ENCODE measurements at places on chromosomes 7 and 10.
A peak's percentile ranks its signal among the peaks of the same experiment; 100 is the strongest.

GRCh38 chr10:4370376-4370775 lies 455.6 kb upstream of the AKR1E2 start:
- DNase-seq = no peak

DNA sequence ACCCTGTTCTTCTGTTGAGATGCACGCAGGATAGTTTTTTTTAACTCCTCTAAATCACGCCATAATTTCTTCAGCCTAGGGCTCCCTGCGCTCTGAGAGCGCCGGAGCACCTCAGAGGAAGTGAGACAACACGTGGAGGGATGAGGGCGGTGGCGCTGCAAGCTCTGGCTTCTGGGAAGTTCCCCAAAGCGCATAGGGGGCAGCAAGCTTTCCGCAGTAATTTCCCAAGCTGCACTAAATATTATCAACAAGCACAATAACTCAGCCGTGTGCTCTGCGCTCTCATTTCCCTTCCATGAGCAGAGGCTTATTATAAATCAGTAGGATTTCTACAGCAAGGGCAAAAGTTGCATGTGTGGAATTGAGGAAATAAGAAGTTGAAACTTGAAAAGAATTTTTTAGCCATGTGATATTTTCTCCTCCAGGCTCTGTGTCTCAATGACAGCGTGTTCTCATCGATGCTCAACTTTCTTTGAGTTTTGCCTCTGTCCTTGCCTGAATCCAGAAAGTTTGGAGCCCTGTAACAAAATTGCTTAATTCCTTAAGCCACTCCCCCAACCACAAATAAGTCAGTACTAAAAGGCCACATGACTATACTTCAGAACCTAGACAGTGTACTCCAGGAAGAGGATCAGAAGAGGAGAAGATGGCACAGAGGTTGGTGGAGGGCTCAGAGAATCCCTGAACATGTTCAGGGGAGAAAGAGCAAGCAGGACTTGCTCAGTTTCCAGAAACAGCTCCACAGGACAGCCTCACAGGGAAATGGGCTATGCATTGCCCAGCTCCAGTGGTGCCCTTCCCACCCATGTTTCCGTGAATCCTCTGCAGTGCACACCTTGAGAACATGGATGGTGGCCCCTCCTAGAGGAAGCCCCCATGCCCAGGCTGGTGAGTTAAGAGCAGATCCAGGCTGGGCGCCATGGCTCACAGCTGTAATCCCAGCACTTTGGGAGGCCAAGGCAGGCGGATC lies 221.5 kb upstream of the GHITM start:
- DNase-seq = peak; percentile 2

- no peak for DNase-seq
Observed at GRCh38 chr7:114879554-114879953, 42.3 kb upstream of the MDFIC start.

DNA sequence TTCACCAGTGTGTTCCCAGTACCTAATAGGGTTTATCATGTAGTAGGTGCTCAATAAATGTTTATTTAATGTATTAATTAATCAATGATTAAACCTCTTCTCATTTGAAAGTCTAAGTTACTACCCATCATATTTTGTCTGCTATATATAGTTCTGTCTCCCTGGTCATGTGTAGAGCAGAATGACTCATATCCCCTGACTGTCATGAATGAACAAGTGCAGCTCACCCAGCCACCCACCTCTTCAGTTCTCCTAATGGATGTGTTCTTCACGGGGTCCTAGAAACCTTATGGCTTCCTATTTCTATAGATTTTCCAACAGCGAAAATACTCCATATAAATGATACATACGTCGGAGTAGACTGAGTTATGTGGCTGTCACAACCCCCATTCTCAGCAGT lies 64.5 kb downstream of the HIF1AN start:
- DNase-seq = no peak

DNA sequence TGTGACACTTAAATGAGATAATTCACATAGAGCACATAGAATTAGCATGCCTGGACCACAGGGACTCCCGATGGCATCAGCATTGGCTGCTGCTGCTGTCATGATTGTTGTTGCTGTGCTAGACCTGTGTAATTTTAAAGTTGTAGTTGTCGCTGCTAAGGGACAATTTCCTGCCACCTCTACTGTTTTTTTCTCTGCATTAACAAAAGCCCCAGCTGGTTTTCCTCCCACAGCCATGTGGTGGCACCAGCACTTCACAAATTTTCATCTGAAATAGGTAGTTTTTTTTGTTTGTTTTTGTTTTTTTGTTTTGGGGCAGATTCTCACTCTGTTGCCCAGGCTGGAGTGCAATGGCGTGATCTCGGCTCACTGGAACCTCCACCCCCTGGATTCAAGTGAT lies 25.4 kb upstream of the PRXL2A start:
- DNase-seq = no peak

DNA sequence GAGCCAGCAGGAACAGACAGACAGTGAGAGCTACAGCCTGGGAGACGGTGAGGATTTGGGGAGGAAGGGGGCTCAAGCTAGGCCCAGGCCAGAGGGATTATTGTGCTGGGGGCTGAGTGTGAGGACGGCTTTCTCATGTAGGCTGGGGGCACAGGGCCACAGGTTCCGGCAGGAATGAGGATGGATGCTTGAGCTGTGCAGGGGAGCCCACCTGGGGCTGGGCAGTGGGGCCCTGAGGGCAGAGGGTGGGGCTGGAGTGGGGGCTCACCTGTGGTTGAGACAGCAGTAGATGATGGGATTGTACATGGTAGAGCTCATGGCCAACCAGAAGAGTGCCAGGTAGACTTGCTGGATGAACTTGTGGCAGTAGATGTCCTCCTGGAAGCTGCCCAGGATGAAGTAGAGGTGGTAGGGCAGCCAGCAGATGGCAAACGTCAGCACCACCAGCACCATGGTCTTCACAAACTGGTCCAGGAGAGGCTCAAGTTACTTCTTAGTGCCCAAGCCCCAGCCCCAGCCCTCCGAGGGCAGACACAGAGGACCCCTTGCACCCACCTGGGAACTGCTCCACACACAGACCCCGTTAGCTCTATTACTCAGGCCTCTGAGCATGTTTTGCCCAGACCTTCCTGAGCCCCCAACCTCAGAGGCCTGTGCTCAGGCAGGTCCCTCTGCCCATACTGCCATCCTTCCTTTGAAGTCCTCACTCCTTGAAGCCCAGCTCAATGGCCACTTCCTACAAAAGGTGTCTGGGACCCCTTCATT lies 9.7 kb downstream of the TACR2 start:
- no peak for DNase-seq

GRCh38 chr10:78203915-78204818 lies 170.5 kb downstream of the RPS24 start:
- peak; percentile 24 for DNase-seq

- DNase-seq = no peak
Observed at GRCh38 chr10:49750546-49750945, 11.6 kb downstream of the OGDHL start.

DNA sequence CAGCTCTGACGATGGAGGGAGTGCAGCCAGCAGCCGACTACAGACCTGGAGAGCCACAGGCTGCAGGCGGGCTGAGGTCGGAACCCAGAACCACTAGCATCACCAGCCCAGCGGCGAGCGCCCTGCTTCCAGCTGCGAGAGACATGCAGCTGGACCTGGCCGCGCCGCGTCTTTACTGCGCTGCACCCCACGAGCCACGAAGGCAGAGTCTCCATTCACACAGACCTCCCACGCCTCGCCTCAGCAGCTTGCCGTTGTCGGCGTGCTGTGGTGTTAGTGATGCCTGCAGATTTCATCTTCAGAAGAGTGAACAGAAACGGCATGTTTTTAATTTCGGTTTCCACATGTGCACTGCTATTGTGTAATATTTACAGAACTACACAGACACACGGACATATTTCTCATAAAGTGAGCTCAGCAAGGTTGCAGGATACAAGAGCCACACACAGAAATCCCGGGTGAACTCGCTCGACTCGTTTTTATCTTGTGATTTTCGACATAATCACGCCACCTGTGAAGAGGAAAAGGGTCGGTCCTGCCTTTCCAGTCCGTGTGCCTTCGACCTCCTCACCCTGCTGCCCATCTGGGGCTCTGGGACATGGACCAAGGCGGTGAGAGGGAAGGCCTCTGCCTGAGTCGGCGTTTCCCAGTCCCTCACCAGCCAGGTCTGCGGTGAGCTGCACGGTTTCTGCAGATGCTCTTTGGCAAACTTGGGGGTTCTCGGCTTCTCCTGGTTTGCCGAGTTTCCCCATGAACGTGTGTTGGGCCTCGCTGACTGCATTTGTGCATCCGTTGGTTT lies 252.2 kb downstream of the ELFN1 start:
- no peak for DNase-seq
